HAP-1 (cell line): ENCODE measurements at places on chromosomes 12 and 14.

GRCh38 chr12:51323966-51324895 lies at the start of gene BIN2:
Gene BIN2 (minus strand): TSS chr12:51324174. CDS start chr12:51324102, 72 bp downstream.
- no peak for DNase-seq

- DNase-seq: no peak
Measured at GRCh38 chr12:73973486-73973885, 564.1 kb upstream of the ATXN7L3B start.

DNA sequence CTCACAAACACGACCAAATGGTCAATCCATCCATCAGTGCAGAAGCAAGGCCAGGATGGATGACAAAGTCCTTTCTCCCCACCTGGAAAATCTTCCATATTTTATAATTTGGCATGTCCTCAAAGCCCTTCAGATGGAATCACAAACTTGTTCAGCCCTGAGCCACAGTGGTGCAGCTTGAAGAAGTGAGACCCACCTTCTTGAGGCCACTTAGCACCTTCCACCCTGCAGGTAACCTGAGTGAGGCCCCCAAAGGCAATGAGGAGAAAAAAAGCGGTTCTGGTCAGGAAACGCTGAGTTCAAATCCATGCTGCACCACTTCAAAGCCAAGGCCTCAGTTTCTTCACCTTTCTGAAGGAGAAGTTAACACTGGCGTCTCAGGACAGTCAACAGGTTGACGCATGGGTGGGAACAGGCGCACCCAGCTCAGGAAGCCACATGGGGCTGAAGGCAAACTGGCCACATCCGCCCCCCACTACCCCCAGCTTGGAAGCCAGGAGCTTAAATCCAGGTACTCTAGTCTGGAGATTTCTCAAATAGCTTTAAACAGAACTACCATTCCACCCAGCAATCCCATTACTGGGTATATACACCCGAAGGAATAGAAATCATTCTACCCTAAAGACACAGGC lies 320.4 kb downstream of the BCL11B start:
- DNase-seq: no peak

DNA sequence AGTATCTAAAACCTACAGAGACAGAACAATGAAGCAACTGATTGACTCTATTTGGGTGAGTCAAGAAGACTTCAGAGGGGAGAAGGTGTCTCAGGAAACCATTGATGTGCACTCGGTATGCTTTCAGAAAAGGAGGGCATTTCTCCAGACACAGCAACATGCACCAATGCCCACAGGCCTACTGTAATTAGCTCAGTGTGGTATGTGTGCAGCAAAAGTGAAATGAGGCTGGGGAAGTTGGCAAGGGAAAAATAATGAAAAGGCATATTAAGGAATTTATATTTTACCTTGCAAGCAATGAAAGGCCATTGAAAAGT lies 158.4 kb upstream of the GRIP1 start:
- no peak for DNase-seq

DNA sequence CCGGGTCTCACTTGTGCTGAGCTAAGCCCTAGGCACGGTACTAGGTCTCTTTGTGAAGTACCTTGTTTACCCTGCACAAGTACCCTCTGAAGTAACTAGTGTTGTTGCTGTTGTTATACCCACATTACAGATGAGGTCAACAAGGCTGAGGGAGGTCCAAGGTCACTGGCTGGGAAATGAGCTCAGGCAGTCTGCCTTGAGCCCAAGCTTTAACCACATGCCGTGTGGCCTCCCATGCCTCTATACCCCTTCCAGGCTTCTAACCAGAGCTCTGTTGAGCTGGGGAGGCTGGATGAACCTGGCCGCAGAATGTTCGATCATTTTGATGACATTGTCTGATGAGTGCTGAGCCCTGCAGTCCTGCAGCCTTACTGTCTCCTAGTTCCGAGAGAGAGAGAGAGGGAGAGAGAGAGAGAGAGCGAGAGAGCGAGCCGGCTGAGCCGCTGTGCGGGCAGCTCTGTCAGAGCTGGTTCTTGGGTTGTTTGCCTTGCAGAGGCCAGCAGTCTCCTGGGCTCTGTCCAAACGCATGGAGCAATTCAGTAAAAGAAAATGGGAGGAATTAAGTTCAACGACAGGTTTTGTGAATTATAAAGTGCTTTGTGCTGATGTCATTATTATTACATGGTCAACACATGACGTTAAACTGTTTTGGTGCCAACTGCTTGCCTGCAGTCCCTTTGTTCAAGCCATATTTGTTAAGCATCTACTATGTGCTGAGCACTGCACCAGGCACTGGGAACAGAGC lies 13.1 kb downstream of the JDP2 start:
- no peak for DNase-seq

- no peak for DNase-seq
Measured at GRCh38 chr14:94622653-94623421, 10.6 kb downstream of the SERPINA3 start.

GRCh38 chr14:94700336-94700735 lies 69.6 kb downstream of the GSC start:
- no peak for DNase-seq

DNA sequence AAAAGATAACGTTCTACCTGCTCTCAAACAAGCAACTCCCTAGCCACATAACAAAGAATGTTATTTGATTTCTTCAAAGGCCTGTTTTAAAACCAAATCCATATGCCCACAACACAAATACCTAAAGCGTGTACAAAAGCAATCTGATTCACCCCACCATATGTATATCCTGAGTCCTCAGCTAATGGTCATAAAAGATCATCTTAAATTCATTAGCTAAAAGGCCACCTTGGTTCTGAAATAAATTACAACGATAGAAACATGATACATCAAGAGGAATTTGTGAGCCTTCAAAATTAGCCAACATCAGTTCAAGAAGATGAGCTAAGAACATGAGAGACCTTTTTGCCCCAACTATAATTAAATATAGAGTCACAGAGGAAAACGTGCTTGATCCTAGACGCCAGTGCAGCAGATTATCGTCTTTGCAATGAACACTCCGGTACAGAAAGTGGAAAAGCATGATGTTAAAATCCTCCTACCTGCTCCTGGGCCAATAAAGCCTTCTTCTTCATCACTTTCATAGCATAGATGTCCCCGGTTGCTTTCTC lies 20.0 kb downstream of the CIT start:
- no peak for DNase-seq

- peak; percentile 57 for DNase-seq
Measured at GRCh38 chr12:82593901-82594396, 92.8 kb upstream of the TMTC2 start.

GRCh38 chr14:100620255-100621100 lies 33.3 kb upstream of the BEGAIN start:
- no peak for DNase-seq

DNA sequence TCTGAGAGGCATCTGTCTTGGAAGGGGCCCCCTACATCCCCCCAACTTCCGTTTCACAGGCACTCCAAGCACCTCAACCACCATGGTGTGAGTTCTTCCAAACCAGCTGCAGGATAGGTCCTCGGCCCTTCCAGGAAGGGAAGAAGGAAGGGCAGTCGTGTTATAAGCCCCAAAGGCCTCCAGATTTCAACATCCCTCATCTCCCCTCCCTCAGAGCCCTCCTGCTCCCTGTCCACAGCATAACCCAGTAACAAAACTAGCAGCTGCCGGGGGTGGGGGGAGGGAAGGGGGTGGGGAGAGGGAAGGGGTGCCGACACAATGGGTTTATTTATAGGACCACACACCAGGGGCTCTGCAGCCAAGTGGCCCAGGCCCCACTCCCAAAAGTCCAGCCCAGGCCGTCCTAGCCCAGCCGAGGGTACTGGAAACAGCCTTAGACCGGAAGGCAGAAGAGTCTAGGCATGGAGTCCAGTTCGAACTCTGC lies 18.3 kb downstream of the NCKAP5L start:
- DNase-seq: no peak

DNA sequence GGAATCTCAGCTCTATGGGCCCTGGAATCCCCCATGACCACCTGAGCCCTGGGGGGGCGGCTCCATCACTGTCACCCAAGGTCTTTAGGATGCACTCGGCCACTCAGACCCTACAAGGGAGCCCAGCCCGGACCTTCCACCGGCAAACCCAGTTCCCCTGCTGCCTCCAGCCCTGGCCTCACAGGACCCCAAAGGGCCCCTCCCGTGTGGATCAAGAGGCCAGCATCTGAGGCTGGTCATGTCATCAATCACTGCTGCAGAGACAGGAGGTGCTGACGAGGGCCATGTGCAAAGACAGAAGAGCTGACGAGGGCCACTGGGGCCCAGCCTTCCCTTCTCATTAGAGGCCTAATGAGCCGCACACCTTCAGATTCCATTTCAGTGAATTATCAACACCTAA lies 39.0 kb upstream of the SFSWAP start:
- DNase-seq: no peak

DNA sequence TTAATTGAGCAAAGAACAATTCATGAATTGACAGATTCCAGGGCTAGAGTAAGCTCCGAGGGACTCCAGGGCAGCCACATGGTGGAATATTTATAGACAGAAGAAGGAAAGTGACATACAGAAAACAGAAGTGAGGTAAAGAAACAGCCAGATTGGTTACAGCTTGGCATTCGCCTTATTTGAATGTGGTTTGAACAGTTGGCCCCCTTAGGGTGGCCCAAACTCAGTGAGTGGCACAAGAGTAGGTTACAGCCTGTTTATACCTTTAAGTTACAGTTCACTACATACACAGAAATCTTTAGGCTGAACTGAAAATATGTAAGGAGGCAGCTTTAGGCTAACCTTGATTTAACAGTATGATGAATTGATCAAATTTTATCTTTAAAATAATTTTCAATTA lies 174.5 kb upstream of the CNOT2 start:
- no peak for DNase-seq

DNA sequence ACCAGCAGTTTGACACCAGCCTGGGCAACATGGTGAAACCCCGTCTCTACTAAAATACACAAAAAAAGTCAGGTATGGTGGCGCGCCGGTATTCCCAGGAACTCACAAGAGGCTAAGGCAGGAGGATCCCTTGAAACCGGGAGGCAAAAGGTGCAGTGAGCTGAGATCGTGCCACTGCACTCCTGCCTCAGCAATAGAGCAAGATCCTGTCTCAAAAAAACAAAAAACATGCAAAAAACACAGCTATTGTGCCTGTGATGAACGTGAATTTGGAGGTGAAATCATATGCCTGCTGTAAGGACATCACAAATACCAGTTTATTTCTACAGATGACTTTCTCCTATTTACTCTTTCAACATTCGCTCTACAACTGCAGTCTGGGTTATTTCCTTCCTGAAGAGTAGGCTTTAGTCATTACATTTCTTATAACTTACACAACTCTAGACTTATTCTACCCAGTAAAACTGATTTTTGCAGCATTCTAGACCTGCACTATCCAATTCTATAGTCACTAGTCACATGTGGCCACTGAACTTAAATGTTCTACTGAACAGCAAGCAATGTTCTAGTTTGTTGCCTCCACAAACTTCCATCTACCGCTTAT lies 48.3 kb downstream of the HNRNPC start:
- no peak for DNase-seq

DNA sequence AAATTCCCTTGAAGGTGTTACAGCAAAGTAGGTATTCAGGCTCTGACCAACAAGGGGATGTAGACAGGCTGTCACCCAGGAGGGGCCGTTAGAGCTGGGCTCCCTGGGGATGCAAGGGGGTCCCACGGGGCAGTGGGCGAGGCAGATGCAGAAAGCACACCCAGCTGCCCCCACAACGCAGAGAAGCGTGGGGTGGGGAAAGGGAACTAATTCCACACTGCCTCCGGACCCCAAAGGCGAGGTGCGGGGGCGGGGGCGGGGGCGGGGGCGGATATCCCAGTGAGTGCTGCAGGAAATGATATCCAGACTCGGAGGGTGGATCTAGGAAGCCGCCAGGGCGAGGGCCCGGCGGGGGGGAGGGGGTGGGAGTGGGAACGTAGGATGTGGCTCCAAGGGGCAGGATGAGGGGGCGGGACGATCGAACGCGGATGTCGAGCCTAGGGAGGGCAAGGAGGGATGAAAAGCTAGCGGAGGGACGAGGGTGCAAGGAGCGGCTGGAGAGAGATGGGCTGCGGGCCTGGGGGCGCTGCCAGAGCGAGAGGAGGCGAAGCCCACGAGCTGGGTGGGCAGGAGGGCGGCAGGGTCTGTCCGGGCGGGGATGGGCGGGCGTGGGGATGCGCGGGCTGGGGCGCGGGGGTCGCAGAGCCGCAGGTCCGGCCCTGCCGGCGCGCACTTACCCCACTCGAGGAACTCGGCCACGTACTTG lies 874 bp downstream of the CDC42BPB start:
- peak; percentile 75 for DNase-seq

DNA sequence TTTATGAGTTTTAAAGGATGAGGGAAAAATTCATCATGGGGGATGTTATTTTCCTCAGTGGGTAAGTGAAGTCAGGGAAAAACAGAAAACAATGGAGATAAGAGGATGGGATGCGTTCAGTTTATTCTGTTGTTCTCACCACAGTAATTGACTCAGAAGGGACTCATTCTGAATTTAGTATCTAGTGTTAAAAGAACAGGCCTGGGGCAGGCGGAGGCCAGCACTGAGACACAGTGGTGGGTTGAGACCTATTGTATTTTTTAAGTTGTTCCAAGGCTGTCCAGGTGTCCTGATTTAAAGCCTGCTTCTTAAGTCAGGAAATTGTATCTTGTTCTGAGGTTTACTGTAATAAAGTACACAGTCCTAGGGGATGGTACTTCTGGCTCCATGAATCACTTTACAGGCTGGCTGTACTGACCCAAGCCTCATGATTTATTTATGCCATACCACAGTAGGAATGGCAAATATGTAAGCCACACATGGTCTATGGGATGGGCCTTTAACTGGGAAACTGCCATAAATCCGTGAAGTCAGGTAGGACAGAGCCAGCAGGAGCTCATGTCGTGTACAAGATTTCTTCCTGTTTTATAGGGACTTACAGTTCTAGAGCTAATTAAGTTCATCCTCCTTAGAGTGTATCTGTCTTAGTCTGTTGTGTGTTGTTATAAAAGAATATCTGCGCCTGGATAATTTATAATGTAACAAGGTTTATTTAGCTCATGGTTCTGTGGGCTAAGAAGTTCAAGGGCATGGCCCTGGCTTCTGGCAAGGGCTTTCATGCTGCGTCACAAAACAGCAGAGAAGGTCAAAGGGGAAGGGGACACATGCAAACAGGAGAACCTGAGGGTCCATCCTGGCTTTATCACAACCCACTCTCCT lies 244.1 kb downstream of the FBXL14 start:
- DNase-seq: no peak

DNA sequence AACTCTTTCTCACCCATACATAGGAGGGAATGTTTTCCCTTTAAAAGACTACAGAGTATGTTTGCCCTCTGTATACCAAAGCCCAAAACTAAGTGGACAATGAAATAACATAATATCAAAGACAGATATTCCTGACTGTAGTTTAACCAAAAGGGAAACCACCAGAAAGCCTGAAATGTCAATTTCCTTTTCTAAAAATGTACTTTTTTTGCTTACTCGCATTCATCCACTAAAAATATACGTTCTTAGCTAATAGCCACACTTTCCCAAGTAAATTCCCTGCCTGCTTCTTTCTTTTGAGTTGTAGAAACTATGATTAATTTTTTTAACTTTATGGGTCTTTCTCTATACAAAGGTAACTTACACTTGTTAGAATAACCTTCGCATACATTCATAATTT lies 280.2 kb downstream of the PDZRN4 start:
- DNase-seq: no peak

GRCh38 chr14:69525896-69526295 lies 41.4 kb downstream of the PLEKHD1 start:
- no peak for DNase-seq

- DNase-seq: no peak
Measured at GRCh38 chr14:35046751-35047536, 872 bp downstream of the FAM177A1 start.
